ENCODE measurements at places on chromosomes 3 and 15.

- peak; percentile 37 for DNase-seq
These were observed 12.8 kb downstream of the VILL start for GRCh38 chr3:38003371-38003816.

DNA sequence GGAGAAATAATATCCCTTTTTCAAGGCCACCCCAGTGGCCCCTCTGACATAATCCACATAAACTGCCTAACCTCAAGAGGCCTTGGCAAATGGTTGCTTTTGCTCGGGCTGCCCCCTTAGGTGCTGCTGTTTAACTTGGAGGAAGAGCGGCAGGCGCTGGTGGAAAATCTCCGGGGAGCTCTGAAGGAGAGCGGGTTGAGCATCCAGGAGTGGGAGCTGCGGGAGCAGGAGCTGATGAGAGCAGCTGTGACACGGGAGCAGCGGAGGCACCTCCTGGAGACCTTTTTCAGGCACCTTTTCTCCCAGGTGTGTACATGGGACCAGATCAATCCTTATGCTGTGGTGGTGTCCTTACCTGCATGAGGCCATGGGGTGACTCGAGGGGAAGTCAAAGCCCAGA is 15.0 kb downstream of the DUOX1 start:
- DNase-seq: no peak

DNA sequence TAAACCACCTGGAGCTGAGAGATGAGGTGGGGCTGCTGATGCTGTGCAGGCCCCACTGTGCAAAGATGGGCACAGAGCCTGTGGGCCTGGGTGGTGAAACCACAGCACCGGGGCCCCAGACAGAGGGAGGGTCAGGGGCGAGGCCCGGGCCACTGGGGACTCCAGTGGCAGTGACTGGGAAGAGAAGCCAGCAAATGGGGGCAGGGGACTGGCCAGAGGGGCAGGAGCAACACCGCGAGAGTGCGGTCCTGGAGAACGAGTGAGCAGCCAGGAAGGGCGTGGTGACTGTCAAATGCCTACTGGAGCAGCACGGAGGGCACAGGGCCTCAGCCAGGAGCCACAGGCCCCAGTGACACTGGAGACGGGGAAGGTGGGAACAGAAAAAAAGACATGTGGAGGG is 39.8 kb downstream of the HCN4 start:
- DNase-seq: no peak

DNA sequence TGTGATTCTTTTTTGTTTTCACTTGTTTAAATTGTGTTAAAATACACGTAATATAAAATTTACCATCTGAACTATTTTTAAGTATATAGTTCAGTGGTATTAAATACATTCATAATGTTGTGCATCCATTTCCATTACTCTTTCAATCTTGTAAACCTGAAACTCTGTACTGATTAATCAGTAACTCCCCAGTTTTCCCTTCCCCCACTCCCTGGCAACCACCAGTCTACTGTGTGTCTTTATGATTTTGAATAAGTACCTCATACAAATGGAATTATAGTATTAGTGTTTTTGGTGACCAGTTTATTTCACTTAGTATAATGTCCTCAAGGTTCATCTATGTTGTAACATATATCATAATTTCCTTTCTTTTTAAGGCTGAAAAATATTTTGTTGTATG is 59.3 kb downstream of the GLCE start:
- DNase-seq: no peak

- no peak for DNase-seq
These were observed 38.5 kb upstream of the SPTSSB start for GRCh38 chr3:161409858-161410257.

DNA sequence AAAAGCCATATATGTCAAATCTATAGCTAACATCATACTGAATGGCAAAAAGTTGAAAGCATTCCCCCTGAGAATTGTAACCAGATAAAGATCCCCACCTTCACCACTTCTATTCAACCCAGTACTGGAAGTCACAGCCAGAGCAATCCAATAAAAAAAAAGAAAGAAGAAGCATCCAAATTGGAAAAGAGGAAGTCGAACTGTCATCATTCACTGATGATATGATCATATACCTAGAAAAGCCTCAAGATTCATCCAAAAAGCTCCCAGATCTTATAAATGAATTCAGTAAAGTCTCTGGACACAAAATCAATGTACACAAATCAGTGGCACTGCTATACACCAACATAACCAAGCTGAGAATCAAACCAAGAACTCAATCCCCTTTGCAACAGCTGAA is 97.4 kb downstream of the CBLB start:
- DNase-seq: no peak

DNA sequence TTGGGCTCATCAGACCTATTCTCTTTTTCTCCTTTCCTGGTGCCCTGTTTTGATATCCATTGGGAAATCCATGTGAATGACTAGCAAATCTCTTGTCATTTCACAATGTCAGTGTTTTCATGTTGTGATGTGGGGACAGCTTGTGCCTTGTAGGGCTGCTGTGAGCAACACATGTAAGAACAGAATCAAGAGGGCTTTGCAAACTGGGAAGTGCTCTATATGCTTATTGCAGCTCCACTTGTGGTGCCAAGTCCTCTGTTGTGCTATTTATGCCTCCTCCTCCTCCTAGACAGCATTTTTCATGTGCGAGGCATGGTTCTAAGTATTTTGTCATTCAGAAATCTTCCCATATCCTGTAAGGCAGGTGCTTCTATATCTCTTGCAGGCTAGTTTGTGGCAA is 56.4 kb downstream of the ZNF621 start:
- DNase-seq: no peak

DNA sequence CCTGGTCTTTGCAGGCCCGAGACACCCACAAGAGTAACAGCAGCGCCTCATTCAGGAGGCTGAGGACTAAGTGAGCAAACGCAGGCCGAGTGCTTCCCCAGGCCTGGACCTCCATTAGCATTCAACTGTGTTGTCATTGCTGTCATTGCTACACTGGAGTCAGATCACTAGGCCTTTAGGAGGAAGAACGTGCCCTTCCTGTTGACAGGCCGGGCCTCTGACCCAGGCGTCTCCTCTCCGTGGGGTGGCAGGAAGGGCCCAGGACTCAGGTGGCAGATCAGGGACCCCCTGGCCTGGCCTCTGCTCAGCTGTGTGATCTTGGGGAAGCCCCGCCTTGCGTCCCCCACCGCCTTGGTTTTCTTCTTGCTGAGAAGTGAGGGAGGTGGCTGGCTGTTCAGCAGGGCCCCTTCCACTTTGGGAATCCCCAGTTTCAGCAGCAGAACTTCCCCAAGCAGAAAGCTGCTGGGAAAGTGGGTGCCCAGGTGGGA is 19.1 kb downstream of the ZDHHC19 start:
- DNase-seq: no peak

DNA sequence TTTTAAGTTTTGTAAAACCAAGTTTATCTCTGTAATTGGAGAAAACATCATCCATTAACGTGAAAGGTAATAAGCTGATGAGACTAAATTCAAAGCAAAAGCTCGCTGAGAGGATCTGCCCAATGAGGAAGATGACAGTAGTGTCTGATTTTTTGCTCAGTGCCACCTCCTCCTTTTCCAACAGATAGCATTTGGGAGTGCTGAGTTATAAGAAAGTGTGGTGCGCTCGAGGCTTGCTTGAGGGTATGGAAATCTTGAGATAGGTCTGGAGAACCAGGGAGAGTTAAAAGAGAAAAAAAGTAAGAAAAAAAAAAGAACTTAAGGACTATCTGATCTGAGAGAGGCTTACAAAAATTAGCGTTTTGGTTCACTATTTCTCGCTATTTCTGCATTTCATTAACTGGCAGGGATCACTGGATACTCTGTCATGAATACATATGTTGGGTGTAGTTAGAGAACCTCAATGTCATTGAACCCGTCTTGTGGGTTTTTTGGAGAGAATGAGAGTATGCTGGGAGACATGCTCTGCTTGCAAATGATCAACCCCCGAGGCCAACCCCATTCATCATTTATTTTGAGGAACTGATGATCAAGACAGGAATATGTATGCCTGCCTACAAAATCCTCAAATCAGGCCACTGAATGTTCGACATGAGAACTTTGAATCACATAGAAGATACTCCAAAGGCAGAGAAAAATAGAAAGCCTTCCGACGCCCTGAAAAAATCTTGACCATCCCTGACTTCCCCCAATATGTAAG is 973 bp upstream of the USP13 start:
- DNase-seq: no peak

DNA sequence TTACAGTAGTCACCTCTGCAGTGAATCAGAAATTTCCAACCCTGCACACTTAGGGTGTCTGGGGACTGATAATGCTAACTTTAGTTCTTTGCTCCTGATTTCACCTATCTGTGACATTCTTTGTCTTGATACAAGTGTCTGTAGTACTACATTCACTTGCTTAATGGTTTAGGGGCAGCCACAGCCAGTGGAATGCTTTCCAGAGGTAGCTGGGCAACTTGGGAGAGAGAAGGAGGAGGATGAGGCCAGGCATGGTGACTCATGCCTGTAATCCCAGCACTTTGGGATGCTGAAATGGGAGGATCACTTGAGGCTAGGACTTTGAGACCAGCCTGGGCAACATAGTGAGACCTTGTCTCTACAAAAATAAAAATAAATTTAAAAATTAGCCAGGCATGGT is 8.5 kb downstream of the BAHD1 start:
- peak; percentile 42 for DNase-seq

DNA sequence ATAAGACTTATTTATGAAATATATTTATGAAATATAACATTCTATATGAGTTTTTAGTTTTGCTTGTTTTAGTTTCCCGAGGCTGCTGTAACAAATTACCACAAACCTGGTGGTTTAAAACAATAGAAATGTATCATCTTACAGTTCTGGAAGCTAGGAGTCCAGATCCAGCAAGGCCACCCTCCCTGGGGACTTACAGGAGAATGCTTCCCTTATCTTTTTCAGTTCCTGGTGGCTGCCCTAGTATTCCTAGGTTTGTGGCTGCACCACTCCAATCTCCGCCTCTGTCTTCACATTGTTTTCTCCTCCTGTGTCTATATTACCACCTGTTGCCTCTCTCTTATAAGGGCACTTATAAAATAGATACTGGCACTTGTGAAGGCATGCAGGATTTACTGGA is 877.8 kb downstream of the TUSC7 start:
- DNase-seq: no peak

DNA sequence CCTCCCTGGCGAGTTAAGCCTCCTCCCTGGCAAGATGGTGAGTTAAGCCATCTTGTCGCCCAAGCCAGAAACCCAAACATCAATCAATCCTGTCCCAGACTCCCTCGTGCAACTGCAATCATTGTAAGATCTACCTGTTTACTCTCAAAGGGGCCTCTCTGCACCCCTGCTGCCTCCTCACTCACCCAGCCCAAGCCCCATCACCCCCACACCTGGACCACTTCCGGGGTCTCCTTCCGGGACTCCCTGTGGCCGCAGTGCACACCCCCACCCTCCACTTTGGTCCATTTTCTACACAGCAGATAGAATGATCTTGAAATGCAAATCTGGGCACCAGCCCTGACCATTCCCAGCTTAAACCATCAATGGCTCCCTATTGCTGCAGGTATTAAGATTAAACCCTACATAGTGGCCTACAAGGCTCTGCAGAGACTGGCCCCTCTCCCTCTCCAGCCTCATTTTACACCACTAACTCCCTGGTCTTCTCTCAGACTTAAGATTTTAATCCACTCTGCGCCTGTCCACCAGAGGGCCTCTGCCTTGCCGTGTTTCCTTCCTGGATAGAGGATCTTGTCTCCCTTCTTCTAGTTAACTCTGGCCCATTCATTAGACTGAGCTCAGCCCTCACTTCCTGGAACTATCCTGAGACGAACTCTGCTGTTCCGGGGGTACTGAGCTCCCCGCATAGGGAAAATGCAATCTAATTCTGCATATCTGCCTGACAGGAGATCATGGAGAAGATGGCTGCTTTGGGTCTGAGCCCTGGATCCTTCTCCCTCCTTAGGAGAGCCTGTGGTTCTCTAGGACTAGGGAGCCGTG is 41.9 kb upstream of the SLC6A1 start:
- peak; percentile 56 for DNase-seq

GRCh38 chr15:37076543-37076942 is 23.8 kb downstream of the MEIS2 start:
- peak; percentile 53 for DNase-seq

GRCh38 chr3:153484842-153485241 is 322.8 kb downstream of the RAP2B start:
- no peak for DNase-seq

DNA sequence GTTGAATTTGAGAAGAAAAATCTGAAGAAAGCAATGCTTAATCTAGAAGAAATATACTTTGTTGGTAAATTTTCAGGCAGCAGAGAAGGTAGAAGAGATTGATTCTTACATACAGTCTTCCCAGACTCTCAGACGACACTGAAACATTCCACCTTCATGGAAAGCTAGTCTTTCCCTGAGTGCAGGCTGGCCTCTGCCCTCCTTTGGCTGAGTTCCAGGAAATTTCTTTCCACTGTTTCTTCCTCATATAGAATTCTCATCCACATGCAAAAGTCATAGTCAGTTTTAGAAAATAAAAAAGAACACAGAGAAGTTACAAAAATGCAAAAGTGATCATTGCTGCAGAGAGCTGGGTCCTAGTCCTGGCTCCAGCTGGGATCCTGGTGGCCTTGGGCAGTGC is 142.5 kb upstream of the PRR23C start:
- DNase-seq: no peak

DNA sequence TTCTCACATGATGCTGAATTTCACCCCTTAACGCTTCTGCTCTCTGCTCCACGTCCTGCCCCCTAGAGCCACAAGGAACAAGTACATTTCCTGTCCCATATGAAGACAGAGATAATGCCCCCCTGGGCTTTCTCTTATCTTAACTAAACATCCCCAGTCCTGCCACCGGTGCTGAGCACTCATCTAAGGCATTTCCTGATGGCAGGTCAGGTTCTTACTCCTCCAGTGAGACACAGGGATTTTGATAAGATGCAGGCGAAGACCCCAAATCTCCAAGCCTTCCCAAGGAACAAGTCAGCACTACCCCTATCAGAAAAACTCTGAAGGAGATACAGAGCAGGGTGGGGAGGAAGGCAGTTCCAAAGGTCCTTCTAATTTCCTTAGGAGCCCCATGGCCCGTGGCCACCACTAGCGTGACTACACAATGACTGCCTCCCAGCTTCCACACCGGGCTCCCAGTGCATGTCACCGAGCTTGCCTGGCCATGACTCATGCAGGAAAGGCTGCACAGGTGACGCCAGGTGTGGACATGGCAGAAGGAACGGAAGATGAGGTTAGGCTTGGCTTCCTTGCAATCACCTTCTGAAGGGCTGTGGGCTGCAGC is 152.9 kb downstream of the XXYLT1 start:
- peak; percentile 44 for DNase-seq

GRCh38 chr3:155753038-155753639 is 8.3 kb upstream of the PLCH1 start:
- peak; percentile 62 for DNase-seq

- peak; percentile 6 for DNase-seq
These were observed 504.2 kb upstream of the PROK2 start for GRCh38 chr3:72288955-72289691.

GRCh38 chr15:41377978-41378377 is 24.3 kb downstream of the NDUFAF1 start:
- no peak for DNase-seq

GRCh38 chr3:13717222-13717895 is 162.5 kb downstream of the WNT7A start:
- DNase-seq: no peak

DNA sequence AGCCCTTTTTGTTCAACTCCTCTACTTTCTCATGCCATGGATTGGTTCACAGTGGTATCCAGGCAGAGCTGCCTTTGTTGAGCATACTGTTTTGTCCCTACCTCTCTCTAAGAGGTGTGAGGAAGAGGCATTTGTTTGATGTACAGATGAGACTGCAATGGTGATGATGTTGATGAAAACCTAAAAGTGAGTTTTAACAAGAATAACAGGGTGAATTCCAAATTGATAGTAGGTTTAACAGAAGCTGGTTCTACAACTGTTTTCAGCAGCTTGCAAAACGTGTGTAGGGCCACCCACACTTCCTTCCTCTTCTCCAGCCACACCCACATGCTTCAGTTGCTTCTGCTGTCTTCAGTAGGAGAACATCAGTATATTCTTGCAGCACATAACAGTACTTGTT is 10.2 kb downstream of the SNRK start:
- DNase-seq: no peak
